ENCODE measurements at places on chromosomes 3 and 15. TPM values are rescaled to one million over a fixed set of nuclear protein-coding genes. Genes with fewer than 3 reads are reported as not detected.

CRYGS gene
- total RNA-seq, result 2.9 TPM

DNA sequence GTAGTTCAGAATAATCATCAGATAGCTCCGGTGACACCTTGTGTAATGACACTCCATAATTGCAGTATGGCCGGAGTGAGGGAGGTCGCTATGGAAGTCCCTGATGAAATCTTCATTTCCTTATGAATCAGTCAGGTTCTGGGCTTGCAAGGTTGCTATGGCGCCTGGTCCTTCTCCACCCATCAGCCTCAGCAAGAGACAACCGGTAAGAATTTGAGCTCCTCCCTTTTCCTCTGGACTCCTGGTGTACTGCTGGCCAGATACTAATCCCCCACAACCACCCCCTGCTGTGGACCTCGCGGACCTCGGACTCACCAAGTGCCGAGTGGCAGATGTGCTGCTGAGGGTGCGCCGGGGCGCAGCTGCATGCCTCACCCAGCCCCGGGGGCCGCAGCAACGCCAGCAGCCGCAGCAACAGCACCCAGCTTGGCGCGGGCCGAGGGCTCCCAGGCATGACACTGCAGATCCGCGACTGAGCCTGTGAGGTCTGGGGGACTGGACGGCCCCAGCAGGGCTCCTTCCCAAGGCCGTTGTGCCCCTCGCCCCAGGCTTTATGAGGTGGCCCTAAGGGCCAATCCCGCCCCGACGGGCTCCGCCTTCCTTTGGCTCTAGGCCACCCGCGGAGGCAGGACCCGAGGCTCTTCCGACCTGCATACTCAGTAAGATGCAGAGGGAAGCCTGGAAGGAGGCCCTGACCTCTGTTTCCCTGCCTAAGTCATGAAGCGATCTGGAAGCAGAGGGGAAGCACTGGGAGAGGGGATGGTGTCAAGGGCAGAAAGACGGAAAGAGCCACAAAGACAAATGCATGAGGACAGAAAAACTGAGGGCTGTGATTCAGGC, at the start of gene TIMP4:
TSS of gene TIMP4 (minus strand) at position 526 of the 840 bp plus-strand sequence. CDS start at position 454, 72 bp downstream.
- DNase-seq, result peak; percentile 49
- H3K4me3 ChIP-seq, result peak within 1 kb of the TSS; percentile 66
- no peaks in the 10 kb centered on the region for H3K27me3 ChIP-seq
- H3K36me3 ChIP-seq, result peaks cover 8% of the 10 kb centered on the region

GRCh38 chr3:197137751-197138150, 108.1 kb upstream of the MELTF start:
- H3K4me3 ChIP-seq, result no peak overlapping the region
- no peak overlapping the region for H3K27ac ChIP-seq
- no peak for DNase-seq
- no peaks in the 10 kb centered on the region for H3K27me3 ChIP-seq
- H3K36me3 ChIP-seq, result peaks cover 39% of the 10 kb centered on the region

DNA sequence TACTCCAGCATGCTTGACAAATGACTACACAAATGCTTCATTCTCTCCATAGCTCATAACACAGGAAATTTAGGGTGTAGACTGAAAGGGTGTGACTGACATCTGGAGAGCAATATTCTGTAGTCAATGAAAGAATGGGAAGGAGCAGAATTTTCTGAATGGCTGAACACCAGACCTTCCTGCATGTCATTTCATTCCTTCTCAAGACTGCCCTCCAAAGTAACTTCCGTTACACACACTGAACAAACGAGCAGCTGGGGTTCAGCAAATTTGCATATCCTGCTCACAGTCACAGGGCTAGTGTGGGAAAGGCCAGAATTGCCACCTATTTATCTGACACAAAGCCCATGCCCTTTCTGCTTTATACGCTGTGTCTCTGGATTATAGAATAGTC, 325.0 kb upstream of the CFAP20DC start:
- H3K27me3 ChIP-seq, result no peaks in the 10 kb centered on the region
- H3K36me3 ChIP-seq, result no peaks in the 10 kb centered on the region
- no peak for DNase-seq
- H3K4me3 ChIP-seq, result no peak overlapping the region

DNA sequence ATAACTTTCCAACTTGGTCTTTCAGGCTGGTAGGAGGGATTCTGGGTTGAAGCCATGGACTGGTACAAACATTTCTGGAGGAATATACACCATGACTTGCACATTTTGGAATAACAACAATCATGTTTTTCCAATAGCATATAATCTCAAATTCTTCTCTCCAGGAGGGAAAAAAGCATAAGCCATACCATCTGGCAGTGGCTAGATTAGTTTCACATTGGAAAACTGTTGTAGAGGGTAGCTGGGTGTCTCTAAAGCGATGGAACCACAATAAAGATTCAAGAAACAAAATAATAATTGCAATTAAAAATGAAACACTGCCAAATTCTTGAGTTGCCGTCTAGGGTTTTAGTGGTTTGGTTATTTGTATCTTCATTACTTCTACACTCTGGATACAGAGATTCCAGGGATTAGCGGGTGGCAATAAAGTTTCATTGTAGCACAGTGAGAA, 278.5 kb upstream of the RASGRP1 start:
- no peak overlapping the region for H3K4me3 ChIP-seq
- peaks cover 9% of the 10 kb centered on the region for H3K36me3 ChIP-seq
- H3K27me3 ChIP-seq, result 0 out of 2 replicates have a peak, but pooled peaks cover 3% of the 10 kb centered on the region
- H3K4me1 ChIP-seq, result peaks cover 18% of the 10 kb centered on the region
